ENCODE measurements at places on chromosomes 5 and 9.

DNA sequence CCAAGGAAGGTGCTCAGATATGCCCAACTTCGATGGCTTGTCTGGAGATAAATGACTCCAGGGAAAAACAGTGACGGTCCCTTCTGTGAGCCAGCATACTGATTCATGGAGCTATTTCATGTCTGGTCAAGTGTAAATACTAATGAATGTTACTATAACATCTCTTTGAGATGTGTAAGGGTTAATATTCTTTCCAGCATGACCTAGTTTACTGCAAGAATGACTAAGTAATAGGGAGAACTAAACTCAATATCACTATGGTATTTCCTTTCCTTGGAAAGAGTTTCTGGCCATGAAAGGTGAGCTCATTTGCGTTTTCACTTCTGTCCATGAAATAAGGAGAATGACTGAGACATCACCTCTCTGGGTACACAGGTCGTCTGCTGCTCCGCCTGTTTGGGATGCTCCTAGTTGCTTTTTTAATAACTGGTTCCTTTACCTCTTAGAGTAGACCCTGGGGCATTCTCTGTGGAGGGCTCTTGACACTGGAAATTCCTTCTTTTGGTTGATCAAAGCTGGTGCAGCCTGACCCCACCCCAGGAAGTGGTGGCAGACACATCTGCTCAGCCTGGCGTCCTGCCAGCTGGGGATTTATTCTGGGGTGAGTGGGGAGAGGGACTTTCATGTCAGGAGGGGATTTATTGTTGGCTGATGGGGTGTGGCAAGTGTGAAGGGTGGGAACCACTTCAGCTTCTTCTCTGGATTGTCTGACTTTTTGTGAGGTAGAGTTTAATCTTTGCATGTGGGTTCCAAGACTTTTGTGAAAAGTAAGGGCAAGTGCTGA is 250.0 kb upstream of the MPDZ start:
- no peak for DNase-seq

DNA sequence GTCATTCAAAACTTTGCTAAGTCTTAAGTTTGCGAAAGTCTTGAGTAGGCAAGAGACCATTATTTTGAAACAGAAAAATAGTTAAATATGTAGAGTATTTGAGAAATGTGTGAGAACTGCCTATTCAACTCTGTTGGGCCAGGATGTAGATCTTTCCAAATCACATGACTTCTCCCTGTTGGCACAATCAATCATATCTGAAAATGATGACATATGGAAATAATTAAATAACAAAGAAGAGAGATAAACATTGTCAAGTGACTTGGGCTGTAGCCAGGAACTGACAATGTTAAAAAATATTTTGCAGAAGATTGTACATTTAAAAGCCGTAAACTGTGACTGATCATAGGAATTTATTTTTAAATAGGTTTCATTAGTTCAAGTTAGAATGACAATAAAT is 104.6 kb upstream of the IL6ST start:
- no peak for DNase-seq

DNA sequence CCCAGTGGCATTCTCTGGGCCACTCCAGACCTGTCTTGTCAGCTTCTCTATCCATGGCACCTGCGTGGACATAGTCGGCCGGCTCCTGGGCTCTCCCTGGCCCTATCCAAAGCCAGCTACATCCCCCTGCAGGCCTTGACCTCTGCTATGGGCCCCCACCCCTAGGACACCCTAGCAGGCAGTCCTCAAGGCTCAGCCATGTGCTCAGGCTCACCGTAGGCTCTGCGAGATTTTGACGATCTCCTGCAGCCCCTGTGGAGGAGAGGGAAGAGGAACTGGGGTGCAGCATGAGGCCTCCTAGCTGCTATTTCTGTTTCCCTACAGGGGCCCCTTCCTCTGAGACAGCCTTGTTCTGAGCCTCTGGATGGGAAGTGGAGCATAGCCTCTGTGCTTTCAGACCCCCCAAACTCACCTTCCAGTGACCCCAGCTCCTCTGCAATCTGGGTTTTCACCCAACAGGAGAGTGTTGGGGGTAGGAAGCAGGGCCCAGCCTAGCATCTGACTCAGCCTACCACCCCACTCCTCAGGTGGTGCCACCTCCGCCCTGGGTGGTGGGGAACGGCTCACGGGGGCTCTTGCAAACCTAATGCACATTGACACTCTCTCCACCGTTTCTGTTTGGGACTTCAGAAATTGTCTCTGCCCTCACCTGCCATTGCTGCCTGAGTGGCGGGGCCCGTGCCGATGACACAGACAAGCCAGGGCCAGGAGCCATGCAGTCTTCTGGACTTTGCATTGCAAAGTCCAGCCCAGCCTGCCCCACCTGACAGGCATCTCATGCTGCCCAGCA is 36.7 kb downstream of the HRH2 start:
- DNase-seq = no peak

- DNase-seq = no peak
Observed at GRCh38 chr5:179321206-179321987, 23.9 kb downstream of the ADAMTS2 start.

DNA sequence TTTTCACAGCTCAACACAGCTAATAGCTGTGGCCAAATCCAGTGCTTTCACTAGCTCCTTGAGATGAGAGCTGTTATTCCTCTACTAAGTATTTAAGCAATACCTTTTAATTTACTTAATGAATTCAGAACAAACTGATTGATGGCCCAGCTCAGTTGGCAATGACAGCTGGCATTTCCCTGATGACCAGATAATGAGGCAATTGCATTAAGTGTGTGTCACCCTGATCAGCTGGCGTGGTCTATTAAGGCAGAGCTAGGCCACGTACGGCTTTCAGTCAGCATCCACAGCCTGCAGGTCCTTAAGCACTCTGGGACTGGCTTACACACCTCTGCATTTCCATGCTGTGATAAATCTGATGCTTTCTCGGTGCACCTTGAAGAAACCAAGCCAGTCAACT is 34.4 kb downstream of the TTLL11 start:
- DNase-seq = no peak

GRCh38 chr9:80538976-80539375 is 967.2 kb downstream of the TLE4 start:
- DNase-seq = no peak

DNA sequence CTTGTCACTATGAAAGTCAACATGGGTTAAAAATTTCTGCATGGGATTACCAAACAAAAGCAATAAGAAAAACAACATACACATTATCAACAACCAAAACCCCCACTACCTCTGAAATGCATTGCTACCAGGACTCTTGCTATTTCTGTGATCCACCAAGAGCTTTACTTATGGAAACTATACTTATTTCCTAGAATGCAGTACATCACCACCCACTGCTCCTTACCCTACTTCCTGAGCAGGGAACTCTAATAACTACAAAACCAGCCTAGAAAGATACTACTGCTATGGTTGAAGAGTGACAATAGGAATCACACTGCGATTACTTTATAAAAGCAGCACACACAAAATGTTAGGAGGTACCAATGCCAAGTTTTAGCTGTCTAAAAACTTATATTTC is 22.2 kb downstream of the LURAP1L start:
- no peak for DNase-seq

Measured in stimulated activated CD8-positive, alpha-beta memory T cell treated with anti-CD3 and anti-CD28 coated beads, Interleukin-4, amount 100 ng/mL, for 1 hour (primary cell).